Peyer's patch (tissue), 4 donors: ENCODE measurements at places on chromosomes 11 and 22. TPM values are rescaled to one million over a fixed set of nuclear protein-coding genes. Genes with fewer than 3 reads are reported as not detected.

Gene ARHGEF12
- 106 TPM for total RNA-seq

DNA sequence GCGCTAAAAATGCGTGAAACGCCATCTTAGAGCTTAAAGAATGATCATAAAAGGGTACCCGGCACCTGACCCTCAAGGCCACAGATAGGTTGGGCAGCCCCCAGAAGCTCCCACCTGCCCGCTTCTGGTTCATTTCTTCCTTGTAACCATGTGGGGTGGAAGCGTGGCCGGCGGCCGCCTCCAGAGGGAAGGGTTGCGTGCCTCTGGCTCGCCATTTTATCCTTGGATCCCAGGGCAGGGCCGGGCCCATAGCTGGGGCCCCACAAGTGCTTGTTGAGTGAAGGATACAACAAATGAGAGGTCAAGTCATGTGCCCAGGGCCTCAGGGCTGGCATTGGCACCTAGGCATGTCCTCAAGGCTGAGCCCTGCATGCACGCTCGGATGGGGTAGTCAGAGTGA, 5.9 kb downstream of the PCNX3 start:
- no peak for DNase-seq

DNA sequence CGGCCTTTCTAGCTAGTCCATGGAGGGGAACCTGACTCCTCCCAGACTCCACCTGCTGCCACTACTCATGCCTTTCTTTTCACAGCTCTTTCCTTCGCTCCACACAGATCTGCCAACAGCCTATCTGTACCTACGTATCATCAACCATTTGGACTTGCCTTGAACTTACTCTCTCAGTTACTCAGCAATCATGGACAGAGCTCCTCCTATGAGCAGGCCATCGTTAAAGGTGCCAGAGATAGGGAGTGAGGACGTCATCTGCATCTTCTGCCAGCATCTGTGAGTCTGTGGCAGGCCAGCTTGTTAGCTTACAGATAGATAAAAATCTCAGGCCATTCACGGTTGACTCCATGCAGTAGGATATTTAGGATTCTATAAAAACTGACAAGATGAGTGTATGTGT, 162.9 kb upstream of the ZBED5 start:
- DNase-seq, result no peak

- no peak for DNase-seq
These were observed 37.4 kb upstream of the SESN3 start for GRCh38 chr11:95268391-95268790.

DNA sequence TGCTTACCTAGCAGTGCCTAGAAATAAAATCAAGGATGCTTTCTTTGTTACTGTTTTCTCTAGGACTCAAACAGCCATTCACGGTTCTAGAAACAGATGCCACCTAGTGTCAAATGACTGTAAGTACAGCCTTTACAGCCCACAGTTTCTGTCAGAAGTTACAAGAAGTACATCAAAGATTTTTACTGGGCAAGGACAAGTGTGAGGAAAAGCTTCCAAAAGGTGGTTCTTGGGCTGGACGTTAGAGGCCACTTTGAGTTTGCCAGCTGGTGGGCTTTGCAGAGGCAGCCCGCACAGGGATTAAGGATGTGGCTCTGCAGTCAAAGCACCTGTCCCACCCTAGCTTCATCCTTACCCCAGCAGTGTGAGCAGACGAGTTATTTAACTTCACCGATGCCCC, 6.9 kb downstream of the KMT5B start:
- DNase-seq, result peak; percentile 15

GRCh38 chr22:36613958-36614357, 85.0 kb upstream of the EIF3D start:
- no peak for DNase-seq

Gene IRAG1
- 4.2 TPM for total RNA-seq

Gene BRSK2
- total RNA-seq, result 0.40 TPM

- DNase-seq, result no peak
These were observed 192.1 kb downstream of the CTTN start for GRCh38 chr11:70590356-70590991.

GRCh38 chr22:19644314-19645223, 69.7 kb upstream of the SEPTIN5 start:
- DNase-seq, result no peak

- DNase-seq, result no peak
These were observed 1.5 kb downstream of the MIAT start for GRCh38 chr22:26658671-26659478.
